Hepatocyte (in vitro differentiated cells): ENCODE measurements at places on chromosomes 7 and 10.

- no peak for DNase-seq
Measured at GRCh38 chr10:126021833-126022500, 125.6 kb downstream of the FANK1 start.

DNA sequence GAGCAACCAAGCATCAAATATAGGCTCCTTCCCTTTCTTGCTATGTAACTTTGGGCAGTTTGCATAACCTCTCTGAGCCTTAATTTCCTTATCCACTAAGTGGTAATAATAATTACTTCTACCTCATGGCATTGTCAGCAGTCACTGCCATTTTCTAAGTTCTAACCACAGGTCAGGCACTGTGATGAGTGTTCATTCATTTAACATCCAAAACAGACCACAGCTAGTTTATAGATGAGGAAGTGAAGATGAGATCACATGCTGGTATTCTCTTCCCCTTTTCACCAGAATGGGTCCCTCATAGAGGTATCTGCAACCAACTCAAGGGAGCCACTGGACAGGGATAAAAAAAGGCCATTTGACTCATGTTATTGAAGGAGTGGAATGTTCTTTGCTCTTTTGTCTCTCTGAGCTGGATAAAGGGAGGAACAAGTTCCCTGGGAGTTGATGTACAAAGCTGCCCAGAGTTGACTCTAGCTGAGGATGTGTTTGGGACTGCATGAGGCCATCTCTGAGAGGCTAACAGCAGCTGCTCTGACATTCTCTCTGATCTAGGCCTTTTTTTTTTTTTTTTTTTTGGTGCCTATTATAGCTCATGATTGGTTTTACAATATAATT, 65.0 kb downstream of the DNAJC12 start:
- DNase-seq = no peak

- DNase-seq = no peak
Measured at GRCh38 chr10:112793202-112793921, 156.7 kb upstream of the TCF7L2 start.

DNA sequence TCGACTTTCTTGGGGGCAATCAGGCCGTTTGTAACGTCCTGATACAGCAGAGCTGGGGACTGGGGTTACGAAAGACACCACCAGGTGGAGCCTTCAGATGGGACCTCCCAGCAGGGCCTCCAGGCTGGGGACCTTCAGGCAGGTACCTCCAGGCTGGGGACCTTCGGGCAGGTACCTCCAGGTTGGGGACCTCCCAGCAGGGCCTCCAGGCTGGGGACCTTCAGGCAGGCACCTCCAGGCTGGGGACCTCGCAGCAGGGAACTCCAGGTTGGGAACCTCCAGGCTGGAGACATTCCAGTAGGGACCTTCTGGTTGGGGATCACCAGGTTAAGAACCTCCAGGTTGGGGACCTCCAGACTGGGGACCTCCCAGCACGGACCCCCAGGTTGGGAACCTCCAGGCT, 23.5 kb upstream of the GPR146 start:
- DNase-seq = no peak

DNA sequence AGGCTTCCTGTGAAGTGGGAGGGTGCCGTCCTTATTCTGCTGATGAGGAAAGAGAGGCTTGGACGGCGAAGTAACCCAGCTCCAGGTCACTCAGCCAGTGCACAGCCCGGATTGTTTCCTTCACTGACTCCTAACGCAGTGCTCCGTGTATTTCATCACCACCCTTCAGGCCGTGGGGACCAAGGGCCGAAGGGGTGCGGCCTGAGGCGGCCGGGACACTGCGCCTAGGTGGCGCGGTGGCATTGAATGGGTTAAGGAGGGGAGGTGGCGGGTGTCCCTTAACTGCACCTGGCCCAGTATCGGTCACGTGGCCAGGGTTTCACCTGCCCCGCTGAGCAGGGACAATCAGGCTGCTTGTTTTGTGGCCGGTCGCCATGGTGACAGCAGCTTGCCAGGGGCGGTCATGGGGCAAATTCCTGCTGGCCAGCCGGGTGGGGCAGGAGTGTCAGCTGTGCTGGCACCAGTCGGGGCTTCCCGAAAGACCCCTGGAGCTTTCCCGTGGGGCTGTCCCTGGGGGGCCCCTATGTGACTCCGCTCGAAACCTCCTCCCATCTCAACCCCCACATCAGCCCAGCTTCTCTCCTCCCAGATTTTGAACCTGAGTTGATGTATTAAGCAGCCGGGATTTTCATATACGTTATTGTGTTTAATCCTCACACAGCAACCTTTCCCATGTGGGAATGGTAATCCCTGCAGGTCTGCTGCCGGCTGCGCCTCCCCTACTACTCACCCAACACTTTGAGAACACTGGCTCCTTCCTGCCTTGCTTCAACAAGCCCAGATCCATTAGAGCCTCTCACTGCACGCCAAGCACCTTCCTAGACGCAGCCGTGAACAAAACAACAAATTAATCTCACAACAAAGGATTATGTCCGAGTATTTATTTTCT, 4.4 kb upstream of the ABHD11 start:
- DNase-seq = peak; percentile 96

GRCh38 chr10:43035800-43036199, 41.1 kb upstream of the RET start:
- DNase-seq = no peak

DNA sequence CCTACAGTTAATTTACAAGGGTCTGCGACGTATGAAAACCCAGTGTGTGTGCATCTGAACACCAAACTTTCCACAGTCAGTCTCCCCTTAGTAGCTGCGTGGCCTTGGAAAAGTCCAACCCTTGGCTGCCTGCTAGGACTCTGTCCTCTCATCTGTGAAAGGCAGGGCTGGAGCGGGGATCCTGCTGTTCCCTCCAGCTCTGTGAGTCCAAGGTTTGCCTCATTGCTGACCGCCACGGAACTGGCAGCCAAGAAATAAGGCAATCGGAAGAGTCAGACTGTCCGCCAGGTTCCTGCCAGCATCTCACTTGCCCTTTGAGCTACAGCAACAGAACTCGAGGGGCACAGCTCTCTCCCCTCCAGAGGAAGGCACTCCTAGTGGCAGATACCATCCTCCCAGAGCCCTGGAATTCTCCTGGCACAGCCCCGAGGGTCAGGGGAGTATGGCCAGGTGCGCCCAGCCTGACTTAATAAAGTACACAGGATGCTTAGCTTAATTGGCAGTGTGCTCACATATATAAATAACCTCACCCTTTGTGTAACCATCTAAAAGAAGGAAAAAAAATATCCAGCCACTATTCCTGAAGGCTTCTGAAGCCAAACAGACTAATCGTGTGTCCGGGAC, 530.1 kb upstream of the FOXK1 start:
- no peak for DNase-seq

DNA sequence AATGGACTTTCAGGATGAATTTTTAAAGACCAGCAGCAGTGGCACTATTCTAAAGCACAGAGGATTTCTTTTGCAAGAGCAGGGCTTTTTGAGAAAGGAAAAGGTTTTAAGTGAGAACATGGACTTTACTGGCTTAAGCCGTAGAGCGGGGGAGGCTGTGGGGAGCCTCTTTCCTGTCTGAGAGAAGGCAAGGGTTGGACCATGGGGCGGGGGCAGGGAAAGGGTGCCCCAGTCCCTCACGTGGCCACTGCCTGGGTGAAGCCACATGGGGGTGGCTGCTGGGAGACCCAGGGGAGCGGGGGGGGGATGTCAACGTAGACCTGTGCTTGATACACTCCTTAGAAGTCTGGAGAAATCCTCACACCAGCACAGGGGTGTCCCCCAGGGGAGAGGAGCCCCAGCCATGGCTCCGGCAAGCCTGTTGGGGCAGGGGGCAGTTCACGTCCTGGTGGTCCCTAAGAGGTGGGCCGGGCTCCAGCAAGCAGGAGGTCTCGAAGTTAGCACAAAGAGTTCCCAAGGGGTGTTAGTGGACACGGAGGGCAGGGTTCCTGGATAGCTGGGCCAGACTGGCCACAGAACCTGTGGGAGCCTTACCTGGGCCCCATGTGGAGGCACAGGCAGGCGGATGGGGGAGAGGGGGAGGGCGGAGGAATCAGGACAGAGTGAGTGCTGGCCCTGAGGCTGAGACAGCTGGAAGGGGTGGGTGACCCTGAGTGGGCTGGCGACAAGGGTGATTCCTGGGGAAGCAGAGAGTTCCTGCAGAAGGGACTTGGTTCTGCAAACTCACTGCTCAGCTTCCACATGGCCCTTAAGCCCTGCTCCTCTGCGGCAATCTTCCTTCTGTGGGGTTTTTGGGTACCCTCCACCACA, 36.9 kb upstream of the ELFN1 start:
- no peak for DNase-seq

GRCh38 chr7:74709880-74710671, 52.6 kb downstream of the GTF2I start:
- peak; percentile 7 for DNase-seq

GRCh38 chr7:157981778-157982177, 605.8 kb downstream of the PTPRN2 start:
- DNase-seq = no peak

DNA sequence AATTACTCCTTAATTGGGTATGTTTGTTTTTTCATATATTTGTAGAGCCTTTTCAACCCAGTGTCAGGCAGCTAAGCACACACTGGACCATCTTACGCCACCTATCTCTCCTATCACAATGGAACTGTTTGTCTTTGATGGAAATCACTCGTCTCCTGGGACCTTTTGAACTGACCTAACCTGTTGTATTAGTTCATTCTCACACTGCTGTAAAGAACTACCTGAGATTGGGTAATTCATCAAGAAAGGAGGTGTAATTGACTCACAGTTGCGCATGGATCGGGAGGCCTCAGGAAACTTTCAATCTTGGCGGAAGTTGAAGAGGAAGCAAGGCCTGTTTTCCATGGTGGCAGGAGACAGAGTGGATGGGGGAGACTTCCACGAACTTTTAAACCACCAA, 182.0 kb downstream of the TCERG1L start:
- DNase-seq = peak; percentile 14

DNA sequence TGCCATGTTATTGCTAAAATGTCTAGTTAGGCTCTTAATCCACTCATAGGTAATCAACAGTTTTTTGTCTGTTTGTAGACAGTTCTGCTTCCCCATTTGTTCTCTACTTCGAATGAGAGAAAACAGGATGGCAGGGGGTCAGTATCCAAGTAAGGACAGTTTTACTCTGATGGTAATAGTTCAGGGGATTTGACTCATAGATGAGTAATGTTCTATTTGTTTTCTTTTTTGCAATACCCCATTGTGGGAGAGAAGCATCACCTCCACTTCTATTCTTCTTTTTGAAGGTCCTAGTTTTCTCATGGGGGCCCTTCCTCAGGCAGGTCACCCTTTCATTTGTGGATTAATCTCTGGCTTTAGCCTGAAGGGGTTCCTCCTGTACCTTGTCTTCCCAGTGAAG, 13.9 kb downstream of the PCLO start:
- DNase-seq = no peak

DNA sequence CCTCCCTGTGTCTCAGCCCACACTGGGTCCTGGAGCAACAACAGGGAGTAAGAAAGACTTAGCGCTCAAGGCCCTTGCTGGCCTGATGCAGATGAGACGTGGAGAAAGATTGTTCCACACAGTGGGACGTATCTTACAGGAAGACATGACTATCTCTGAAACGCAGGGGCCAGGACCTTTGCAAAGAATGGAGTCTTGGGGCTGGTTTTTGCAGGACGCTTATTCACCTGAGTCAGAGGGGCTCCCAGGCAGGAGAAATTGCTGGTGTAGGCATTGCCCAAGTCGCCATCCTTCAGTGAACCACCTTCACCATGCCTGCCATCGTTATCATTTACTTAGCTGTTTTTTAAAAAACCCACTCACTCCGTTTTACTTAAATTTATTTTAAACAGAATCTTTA, 11.8 kb upstream of the GDF10 start:
- DNase-seq = no peak

- no peak for DNase-seq
Measured at GRCh38 chr10:10824591-10825148, 193.0 kb upstream of the CELF2 start.

- peak; percentile 23 for DNase-seq
Measured at GRCh38 chr7:77685233-77685632, 11.0 kb upstream of the RSBN1L start.

- no peak for DNase-seq
Measured at GRCh38 chr7:67692425-67692824, 695.8 kb downstream of the TYW1 start.

DNA sequence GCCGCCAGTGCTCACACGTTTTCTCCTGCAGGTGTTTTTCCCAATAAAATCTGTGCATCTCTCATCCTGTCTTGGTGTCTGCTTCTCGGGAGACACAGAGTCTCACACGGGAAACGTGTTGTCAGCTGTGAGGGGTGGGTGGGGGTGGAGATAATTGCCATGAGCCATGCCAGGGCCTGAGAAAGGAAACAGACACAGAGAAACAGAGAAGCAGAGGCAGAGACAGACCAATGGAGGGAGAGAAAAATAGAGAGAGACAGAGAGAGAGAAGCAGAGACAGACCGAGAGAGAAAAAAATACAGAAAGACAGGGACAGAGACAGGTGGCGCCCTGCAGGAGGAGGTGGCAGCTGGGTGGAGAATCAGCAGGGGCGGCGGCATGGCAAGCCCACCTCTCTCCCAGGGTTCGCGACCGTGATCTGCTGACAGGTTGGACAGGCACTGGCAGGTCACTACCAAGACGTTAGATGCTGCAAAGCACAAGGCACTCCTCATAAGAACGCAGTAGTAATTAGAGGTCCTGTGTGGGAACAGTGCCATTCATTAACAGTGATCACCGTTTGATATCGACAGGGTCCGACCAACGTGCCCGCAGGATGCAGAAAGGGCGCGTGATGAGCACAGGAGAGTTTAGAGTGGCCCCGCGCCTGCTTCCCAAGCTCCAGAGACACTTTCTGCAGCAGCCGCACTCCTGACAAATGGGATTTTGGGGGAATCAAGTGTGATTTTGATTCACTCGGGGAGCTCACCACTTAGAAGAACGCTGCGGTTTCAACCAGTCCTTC, 70.5 kb upstream of the INSIG1 start:
- DNase-seq = no peak

DNA sequence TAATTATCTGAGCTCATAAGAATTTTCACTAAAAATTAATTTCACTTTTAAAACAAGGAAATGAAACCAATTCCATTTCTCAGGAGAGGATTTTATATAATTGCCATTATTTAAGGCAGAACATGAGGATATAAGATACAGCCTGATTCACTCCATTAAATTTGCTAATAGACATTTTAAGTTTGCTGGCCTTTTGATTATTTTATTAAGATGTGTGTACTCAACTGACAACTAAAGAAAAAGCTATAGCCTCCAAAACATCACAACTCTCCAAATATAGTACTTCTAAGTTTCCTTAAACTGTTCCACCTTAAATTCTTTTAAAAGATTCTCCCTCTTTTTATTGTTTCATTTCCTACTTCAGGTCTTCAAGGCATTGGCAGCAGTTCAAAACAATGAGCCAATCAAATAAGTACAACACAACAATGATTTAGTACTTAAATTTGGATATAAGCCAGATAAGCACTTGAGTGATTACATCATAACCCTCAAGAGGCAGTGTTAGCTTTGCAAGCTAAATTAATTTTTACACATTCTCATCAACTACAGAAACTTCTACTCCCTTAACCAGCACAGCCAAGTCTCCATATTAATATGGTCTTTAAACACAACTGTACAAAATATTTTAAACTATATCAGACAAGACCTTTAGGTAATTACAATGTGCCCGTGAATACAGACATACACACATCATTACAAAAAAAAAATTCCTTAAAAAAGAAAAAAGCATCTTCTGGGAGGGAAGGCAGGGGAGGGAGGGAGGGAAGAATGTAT, 121.8 kb downstream of the KMT2C start:
- DNase-seq = peak; percentile 42

- DNase-seq = no peak
Measured at GRCh38 chr10:120436439-120437112, 20.5 kb upstream of the PLPP4 start.

- no peak for DNase-seq
Measured at GRCh38 chr7:3356173-3356572, 55.1 kb downstream of the SDK1 start.
